ENCODE measurements at places on chromosomes 2 and 18.

- DNase-seq, result no peak
These were observed 69.2 kb downstream of the PDCL3 start for GRCh38 chr2:100632037-100632436.

GRCh38 chr2:9944330-9944758 lies 7.1 kb upstream of the GRHL1 start:
- DNase-seq, result no peak

GRCh38 chr2:75667884-75668283 lies 21.3 kb downstream of the MRPL19 start:
- DNase-seq, result no peak

DNA sequence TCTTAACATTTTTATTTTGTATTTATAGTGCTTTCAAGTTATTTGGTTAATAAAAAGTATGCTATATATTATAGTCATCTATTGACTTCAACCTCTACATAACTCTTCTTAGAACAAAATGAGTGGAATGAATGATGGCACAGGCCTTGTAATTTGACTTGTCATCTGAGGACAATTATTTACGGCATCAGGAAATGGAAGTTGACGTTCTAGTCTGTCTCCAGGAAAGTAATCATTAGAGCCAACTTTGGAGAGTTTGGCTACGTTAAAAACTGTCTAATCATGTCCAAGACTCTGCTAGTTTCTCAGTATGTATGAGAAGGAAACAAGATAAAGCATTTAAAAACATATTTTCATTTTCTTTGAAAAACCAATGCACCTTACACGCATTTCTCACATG lies 353.6 kb downstream of the ARHGAP15 start:
- DNase-seq, result no peak

DNA sequence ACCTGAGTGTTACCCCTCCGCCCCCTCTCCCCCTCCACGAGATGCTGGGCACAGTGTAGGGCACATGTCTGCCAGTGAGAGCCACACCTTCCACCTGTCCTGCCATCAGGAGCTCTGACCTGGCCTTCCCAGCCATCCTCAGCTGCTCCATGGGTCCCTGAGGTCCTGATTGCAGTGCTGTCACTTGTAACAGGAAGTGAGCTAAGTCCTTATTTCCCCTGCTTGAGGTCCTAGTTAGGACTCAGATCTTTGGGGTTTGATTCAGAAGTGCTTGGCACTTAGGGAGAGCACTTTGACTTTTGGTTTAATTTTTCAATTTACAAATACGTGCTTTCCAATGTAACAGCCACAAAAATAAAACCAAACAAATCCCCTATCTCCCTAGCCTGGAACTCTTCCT lies 125.5 kb downstream of the WDSUB1 start:
- DNase-seq, result no peak

GRCh38 chr2:44769349-44770011 lies 172.0 kb upstream of the SIX3 start:
- no peak for DNase-seq

DNA sequence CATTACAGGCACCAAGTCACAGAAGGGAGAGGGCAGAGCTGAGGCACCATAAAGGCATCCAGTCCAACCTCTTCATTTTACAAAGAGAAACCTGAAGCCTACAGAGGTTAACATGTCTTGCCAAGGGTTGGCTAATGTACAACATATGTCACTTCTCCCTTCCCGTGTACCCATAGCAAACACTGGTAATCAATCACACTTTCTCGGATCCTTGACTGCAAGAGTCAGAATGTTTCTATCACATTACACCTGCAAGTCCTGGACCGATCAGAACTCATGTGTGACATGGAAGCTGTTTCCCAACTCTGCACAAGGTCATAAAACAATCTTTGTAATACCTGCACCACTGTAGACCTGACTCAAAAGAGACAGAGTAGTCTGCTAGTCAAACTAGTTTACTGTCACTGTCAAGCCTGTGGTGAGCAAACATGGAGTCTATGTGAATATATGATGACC lies 6.0 kb downstream of the ANKRD44 start:
- peak; percentile 51 for DNase-seq

- DNase-seq, result peak; percentile 66
These were observed at the start of gene ROCK2 for GRCh38 chr2:11344342-11344955. TSS of gene ROCK2 (minus strand) at chr2:11344636. CDS start at chr2:11344136, 500 bp downstream.
